Right cardiac atrium (tissue), 5 donors: ENCODE measurements at places on chromosomes 11 and 22. TPM values are rescaled to one million over a fixed set of nuclear protein-coding genes. Genes with fewer than 3 reads are reported as not detected.

The APOL4 gene
- total RNA-seq: 3.1 TPM

The MYOD1 gene
- total RNA-seq: not detected

The GLYATL1 gene
- total RNA-seq: not detected

The SLC22A12 gene
- total RNA-seq: not detected
